ENCODE measurements at places on chromosomes 3 and 15.

DNA sequence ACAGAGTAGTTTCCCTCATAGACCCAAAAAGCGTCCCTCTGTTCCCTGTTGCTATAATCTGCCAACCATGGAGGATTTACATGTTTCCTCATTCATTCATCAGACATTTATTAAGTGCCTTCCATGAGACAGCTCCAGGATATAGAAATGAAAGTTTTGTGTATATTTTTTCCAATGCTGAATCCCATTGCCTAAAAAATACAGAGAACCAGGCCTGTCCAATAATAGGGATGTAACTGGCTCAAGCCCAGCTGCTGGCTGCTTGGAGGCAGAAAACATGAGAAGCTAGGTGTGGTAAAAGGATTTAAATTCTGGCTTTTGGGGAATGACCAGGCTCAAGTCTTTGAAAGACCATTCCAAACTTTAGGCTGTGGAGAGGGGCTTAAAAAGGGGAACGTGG, 41.5 kb downstream of the RARB start:
- no peak for DNase-seq

- DNase-seq, result no peak
Measured at GRCh38 chr3:109339714-109340648, 2.6 kb upstream of the DPPA4 start.

DNA sequence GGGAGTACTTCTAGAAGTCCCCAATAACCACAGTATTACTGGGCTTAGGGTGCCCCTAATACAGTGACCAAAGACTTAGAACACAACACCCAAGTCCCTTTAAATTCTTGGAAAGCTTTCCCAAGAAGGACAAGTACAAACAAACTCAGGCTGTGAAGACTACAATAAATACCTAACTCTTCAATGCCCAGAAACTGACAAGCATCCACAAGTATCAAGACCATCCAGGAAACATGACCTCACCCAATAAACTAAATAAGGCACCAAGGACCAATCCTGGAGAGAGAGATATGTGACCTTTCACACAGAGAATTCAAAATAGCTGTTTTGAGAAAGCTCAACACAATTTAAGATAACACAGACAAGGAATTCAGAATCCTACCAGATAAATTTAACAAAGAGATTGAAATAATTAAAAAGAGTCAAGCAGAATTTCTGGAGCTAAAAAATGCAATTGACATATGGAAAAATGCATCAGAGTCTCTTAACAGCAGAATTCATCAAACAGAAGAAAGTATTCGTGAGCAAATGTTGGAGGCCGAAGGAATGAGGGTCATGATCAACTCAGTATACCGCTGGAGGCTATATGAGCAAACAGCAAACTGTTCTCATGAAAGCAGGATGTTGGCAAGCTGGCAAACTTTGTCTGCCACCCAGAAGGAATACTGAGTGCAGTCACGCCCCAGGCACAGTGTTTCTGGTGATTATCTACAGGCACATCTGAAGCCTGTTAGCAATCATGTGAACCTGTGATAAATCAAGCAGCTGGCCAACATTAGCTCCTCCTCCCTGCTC, 87.0 kb upstream of the NECTIN3 start:
- DNase-seq, result no peak

GRCh38 chr3:184295771-184296170, 3.3 kb upstream of the PSMD2 start:
- no peak for DNase-seq

DNA sequence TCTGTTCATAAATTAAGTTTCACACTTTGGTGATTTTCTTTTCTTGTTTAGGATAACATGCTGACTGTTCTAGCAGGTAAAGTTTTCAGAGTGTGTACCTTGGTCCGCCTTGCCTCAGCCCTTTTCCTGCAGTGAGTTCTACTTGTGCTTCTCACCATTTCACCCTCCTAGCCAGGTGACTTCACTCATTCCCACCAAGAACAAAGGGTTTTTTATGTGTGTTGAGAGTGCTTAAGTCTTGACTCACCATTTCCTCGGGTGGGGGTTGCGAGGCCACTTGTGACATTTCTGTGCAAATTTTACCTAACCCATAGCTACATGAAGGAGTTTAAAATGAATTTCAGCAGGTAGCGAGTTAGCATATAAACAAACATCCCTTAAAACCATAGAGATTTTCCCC, 81.4 kb downstream of the C3orf38 start:
- DNase-seq, result no peak

DNA sequence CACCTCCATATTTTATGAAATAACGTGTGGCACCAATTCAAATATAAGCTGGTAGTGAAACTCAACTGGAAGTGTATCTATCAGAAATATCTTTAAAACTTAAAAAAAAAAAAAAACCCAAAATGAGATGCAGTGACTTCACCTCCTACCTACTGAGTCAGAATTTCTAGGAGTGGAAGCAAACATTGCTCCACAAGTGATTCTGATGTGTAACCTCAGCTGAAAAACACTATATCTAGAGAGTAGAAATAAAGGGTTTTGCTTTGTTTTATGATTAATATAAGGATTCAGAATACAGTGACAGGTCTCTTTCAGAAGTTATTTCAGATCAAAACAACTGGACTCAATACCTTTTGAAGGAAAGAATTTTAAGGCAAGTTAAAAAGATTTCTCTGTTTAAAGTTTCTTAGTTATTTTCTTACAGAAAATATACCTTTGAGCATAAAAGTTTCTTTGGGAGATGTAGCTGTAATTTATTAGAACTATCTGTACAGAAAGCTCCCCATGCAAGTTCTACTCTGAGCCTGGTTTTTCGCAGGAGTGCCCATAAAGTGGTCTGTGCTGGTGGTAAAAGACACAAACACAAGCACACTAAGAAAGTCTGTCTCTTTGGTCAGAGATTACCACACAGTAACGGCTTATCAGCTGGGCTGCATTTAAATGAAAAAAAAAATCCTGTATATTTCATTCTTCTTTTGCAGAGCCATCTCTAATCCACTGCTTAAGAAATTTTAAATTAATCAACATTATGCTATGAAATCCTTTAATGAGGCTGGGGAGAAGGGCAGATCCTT, 59.9 kb upstream of the PPIB start:
- no peak for DNase-seq

DNA sequence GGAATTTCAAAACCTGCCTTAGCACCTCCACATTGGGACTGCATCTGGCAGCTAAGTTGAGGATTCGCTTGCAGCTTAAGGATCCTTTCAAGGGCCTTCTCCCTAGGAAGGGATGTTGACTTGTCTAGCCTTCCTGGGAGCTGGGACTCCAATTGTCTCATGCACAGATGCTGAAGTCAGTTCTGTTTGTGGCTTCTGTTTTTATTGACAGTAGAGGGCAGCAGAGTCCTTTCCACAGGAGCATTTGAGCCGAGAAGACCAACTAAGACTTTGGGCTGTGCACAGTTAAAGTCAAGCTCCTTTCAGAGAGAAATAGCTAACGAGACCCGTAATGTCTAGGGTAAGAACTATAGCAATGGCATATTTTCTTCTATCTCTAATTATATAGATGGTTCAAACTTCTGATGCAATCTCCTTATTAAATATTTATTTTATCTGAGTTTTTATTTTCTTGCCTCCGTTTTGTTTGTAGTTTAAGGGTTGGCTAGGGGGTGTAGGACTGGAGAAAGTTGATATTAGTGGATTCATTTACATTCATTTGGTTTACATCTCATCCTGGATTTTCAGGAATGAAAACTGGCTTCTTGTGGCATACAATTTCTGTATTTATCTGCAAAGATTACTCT, 59.7 kb upstream of the KBTBD8 start:
- peak; percentile 13 for DNase-seq

- DNase-seq, result no peak
Measured at GRCh38 chr15:40853241-40853890, 9.5 kb downstream of the SPINT1 start.

GRCh38 chr3:464255-464654, 267.7 kb downstream of the CHL1 start:
- no peak for DNase-seq

GRCh38 chr15:42071717-42072116, 22.6 kb downstream of the PLA2G4D start:
- no peak for DNase-seq

GRCh38 chr15:72825829-72826228, 42.3 kb upstream of the ADPGK start:
- DNase-seq, result no peak

DNA sequence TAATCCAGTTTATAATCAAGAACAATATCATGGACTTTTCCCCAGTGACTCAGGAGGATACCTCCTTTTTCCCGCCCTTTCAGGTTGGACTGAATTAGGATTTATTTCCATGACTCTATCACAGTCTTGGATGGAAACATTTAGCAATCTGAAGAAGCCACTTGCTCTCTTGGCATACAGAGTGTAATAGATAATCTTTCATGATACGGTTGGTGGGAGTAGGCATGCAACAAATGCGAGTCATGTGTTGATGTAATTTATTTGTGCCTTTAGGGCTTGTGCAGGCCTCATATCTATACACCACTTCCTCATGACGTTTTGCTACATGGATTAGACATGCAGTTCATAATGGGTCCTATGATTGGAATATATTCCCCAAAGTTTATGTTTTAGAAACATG, 54.2 kb upstream of the MCTP2 start:
- no peak for DNase-seq

DNA sequence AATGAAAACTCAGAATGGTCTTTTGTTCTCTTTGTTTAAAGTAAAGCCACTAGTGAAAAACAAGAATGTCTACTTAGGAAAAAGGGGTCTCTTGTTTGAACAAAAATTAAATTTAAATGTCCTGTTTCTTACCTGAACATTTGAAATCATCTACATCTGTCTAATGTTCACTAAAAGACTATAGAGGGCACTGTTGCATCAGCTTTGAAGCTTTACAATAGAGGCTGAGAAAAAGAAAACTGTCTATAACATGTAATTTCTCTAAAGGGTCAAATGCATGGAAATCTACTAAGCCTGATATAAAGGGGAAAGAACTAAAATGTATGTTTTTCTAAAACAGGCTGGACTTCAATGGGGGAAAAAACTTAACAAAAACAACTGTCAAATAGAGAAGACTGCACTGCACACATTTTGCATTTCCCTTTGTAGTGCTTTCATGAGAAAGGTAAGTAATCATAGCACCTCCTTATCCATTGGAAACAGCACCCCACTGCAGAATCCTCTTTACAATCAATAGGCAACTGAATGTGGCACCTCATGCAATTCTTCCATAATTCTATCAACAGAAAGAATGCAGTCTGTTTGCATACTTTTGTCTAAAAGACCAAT, 26.3 kb downstream of the DPH6 start:
- DNase-seq, result no peak

- no peak for DNase-seq
Measured at GRCh38 chr15:49810720-49811119, 189.9 kb downstream of the DTWD1 start.
